PC-9 (cell line): ENCODE measurements at places on chromosomes 6 and 20.

- no peak for DNase-seq
Measured at GRCh38 chr6:110357664-110358552, at the start of gene METTL24. TSS of gene METTL24 (minus strand) at chr6:110358349. CDS start at chr6:110358272, 77 bp downstream.

DNA sequence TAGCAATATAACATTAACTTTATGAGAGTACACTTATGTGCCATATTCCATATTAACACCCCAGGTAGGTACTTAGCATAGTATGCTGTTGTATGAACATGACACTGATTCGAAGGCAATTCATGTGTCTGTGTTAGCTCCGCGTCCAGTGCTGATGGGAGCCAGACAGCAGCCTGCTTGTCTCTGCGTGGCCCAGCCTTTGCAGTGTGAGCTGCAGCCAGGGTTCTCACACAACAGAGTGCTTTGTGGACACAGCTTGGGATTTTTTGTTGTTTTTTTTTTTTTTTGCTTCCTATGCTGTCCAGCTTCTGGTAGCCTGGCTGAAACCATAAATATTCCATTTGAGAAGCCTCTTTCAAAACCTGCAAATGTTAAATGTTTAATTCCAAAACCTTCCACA, 350.9 kb downstream of the SMOC2 start:
- DNase-seq: no peak

DNA sequence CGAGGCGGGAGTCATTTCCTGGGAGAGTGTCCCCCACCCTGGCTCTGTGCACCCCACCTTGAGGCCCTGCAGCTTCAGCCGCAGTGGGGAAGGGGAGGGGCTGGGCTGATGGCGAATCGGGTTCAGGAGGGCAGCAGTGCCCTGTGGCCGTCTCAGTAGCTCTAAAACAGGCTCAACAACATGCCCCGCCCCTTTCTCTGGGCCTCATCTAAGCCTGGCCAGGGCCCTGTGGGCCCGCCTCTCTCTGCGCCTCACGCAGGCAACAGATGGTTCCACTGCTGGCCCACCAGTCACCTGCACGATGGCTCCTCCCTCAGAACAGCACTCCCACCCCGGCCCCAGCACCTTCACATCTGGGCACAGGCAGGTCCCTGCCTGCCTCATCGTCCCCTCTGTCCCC, 30.2 kb downstream of the CHRNA4 start:
- no peak for DNase-seq

- no peak for DNase-seq
Measured at GRCh38 chr6:39005774-39006173, 42.8 kb upstream of the GLP1R start.

DNA sequence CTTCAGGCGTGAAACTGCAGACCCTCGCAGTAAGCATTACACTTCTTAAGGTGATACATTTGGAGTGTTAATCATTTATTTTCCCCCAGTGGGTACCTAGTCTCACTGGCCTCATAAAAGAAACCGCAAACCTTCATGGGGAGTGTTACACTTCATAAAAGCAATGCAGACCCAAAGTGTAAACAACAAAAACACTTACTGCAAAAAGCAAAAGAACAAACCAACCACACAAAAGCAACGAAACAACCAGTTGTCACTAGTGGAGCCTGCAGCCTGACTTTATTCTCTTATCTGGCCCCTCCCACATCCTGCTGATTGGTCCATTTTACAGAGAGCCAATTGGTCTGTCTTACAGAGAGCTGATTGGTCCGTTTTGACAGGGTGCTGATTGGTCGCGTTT, 23.8 kb downstream of the LY86 start:
- no peak for DNase-seq

DNA sequence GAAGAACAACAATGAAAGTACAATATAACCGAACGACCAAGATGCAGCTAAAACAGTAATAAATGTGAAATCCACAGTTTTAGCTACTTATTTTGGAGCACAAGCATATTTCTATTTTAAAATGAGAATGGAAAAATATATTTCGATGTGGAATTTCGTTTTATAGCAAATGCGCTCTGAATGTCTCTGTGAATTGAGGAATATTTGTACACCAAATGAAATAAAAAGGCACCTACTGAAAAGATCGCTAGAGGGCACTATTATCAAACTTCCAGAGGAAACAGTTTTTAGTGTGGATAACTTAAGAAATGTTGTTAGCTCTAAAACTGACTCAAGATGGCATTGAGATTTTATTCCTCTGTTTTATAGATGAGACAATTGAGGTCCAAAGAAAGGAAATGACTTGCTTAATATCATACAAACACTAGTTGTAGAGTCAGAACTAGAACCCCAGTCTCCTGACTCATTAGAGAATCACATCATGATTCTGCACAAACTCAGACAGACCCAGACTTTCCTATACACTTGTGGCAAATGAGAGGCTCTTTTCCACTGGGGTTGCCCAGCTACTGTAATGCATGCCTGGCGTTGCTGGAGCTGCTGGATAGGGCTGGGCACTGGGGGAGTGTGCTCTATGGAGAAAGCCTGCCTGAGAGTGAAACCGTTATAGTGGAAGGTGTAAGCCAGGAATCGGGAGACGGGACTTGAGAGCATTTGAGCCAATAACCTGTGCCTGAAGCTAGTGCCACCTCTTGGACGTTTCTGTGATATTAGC, 51.9 kb downstream of the GCLC start:
- no peak for DNase-seq

GRCh38 chr6:145258122-145258521, 477.2 kb downstream of the EPM2A start:
- no peak for DNase-seq

GRCh38 chr6:137869549-137870307, 2.7 kb downstream of the TNFAIP3 start:
- DNase-seq: no peak

DNA sequence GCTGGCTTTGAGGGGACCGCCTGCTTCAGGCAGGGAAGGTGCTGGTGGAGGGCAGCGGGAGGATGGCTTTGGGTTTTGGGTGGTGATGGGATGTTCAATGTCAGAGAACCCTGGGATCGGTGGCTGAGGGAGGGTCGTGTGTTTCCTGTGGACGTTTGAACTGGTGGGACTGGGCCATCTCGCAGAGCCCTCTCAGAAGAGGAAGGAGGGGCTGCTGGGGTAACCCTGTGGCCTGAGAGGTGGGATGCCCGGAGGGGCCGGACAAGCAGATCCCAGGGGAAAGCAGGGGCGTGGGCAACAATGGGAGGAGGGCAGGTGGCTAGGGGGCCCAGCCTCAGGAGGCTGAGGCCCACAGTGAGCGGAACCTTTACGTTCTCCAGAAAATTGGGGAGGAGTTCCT, 34.9 kb downstream of the PYGB start:
- no peak for DNase-seq

DNA sequence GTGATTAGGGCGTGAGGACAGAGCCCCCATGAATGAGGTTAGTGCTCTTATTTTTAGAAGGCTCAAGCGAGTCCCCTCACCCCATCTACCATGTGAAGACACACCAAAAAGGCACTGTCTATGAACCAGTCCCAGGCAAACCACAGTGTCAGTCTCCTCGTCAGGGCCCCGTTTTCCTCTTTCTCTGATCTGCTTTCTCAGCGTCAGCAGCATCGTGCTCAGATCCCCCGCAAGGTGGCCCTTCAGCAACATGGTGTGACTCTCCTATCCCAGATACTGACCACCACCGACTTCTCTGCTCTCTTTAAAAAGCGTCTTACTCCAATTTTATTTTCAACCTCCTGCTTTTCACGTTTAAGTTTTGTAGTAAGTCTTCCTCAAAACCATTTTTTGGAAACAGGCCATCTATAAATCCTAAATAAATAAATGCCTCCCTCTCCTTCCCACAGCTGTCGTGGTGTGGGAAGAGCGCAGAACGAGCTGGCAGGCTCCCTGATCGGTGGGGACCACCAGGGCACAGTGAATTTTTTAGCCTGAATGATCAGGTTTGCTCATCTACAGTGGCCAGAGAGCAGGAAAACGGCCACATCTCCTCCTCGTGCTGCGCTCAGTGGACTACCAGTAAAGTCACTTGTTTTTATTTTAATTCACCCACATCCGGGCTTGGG, 113.1 kb downstream of the BMP7 start:
- DNase-seq: no peak

GRCh38 chr6:53924821-53925422, 130.1 kb downstream of the LRRC1 start:
- no peak for DNase-seq

GRCh38 chr6:10449751-10450150, 34.9 kb upstream of the TFAP2A start:
- DNase-seq: no peak

GRCh38 chr6:7173843-7174503, 66.2 kb downstream of the RREB1 start:
- no peak for DNase-seq

DNA sequence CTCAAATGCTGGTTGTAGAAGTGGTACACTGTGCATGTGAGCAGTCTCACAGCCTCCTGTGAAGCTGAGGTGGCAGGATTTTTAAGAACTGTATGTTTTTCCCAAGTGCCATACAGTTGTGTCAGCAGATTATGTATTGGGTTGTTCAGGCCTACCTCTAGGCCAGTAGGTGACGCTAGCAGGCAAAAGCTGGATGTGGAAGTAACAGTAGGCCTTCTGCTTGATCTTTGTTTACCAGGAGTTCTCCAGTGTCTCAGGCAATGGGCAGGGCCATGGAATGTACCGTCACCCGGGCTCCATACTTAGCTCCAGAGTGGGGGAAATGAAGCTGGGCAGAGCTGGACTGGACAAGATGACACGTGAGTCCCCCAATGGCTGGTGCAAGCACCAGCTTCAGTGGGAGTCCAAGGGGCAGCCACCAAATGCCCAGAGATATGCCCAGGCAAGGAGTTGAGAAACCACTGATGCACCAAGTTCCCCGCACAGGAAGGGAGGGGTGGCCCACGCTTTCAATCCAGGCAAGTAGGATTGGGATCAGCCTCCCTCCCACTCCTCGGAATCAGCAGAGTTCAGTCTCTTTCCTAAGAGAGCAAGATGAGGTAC, 289.7 kb downstream of the HTR1B start:
- no peak for DNase-seq

GRCh38 chr6:90025523-90026061, 131.3 kb downstream of the GJA10 start:
- no peak for DNase-seq

DNA sequence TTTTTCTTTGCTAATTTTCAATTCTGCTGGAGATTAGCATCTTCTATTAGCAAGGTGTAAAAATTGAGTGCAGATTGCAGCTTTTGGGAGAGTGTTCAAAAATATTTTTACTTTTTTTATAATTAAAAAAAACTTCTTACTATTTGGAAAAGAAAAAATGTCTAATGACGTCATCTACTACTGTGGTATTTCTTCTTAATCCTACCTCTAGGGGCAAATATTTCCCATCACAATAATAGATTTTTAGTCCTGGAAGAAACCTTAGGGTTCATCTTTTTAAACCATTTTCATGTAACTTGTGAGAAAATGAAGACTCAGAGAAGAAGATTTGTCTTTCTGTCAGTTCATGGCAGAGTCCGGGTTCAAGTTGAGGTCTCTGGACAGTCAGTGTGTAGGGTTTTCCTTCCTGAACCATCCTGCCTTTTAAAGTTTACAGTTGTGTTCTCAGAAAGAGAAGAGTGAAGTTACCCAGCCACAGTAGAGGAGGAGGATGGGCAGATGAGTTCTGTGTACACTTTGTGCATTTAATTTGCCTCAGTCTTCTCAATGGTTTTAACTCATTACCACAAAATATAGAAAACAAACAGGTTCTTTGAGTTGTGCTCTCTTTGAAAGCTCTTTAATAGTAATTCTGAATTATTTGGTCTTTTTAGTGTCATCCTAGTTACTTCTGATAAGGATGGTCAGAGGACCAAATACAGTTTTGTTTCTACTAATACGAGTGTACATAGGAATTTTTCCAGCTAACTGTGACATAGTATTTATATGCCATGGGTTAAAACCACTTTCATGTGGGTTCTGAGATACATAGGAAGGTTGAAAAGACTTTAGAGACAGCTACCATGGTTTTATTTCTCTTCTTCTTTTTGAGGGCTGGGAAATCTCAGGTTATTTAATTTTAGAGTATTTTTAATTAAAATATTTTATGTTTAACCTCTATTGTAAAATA, 184.7 kb downstream of the CDKAL1 start:
- no peak for DNase-seq

- DNase-seq: no peak
Measured at GRCh38 chr6:158856261-158856660, 37.1 kb upstream of the EZR start.

DNA sequence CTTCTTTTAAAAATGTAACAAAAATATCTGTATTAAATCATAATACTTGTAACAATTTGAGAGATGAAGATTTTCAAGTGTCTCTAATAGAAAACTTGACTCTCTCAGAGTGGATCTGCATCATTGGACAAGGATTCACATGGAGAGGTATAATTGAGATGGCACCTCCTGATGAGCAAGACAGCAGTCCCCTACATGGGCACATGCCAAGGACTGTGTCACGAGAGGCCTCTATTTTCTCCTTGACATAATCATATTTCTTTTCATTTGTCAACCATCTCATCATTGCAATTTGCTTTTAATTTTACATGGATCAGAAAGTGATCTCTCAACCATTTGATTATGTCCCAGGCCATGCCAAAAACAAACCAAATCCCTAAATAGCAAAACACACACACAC, 206.8 kb upstream of the THEMIS start:
- DNase-seq: no peak

GRCh38 chr6:36999061-36999750, 6.2 kb upstream of the FGD2 start:
- DNase-seq: no peak

DNA sequence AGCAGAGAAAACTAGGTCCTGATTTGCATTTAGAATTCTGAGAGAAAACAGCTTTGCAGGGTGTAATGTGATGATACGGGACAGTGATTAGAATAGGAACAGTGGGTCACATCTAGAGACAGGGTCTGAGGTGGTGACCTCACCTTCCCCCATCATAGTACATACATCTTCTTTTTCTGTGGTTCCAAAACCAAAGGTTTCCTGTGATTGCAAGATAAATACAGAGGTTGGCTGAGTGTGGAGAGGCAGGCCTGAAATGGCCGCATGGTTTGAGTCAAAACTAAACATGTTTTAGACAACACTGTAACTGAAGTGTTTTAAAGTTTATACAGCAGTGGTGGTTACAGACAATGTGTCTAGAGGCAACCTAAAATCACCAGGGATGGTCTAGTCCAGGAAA, 10.4 kb upstream of the NT5DC1 start:
- no peak for DNase-seq
